ENCODE measurements at places on chromosomes 12 and 14. TPM values are rescaled to one million over a fixed set of nuclear protein-coding genes. Genes with fewer than 3 reads are reported as not detected.

DNA sequence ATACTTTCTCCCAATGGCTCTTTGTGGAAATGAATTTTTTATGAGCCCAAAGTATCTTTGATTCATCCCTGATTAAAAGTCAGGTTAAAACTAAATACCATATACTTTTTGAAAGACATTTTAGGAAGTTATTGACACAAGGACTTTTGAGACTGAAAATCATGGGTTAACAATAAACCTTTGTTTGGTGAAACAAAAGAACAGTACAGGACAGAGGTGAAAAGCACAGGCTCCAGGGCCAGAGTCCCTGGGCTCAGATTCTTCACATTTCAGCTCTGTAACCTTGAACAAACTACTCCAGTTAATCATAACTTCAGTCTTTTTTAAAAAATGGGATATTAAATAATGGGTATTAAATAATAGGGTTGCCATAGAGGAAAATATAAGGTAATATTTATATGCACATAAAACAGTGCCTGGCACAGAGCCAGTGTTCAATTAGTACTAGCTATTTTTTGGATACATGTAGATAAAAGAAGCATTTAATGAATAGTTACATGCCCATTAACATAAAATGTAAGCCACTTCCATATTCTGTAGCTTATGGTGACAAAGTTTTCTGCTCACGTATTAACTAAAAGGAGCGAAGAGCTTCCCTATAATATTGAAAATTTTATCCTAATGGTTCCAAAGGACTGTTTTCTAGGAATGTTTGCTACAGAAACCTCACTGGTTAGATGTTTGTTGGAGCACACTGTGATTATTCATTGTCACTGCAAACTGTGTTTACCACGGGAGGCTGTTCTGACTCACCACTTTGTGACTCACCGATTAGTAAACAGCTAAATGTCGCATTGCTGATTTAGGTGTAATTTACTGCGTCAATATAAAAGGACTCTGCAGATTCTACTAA lies 255.4 kb downstream of the DAD1 start:
- DNase-seq: no peak

DNA sequence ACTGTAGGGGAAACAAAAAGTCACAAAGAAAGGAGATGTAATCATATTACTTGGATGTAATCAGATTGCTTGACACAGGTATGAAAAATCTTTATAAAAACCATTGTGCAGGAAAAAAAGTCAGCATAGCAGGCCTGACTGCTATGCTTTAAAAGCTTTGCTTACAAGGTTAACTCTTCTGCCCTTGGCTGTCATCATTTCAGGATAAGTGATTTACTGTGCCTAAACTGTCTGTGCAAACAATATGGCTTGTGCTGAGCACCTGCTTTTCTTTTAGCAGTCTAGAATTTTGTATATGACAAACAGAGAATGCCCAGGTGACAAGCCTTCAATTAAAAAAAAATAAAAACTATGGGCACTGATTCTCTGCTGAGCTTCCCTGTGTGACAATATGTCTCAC lies 63.8 kb upstream of the PLEKHG7 start:
- DNase-seq: no peak

DNA sequence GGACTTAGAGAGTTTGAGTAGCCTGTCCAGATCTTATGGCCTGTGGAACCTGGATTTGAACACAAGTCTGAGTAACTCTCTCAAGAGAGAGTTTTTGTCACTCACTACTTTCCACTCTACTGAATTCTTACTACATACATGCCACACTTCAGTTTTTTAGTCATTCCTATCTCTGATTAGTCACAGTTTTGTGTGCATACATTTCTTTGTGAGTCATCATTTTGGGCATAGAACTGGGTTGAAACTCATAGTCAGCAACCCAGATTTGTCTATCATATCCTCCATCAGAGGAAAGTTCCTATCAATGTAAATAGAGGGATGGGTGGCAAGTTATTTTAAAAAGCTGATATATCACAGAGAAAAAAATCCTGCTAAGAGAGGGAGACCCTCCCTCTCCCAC lies 42.9 kb downstream of the FLRT2 start:
- no peak for DNase-seq

- DNase-seq: no peak
Observed at GRCh38 chr12:123478069-123478468, 20.1 kb downstream of the SNRNP35 start.

- peak; percentile 8 for DNase-seq
Observed at GRCh38 chr12:59839514-59839913, 243.7 kb downstream of the SLC16A7 start.

- DNase-seq: no peak
Observed at GRCh38 chr12:108457734-108458361, 57.2 kb upstream of the FICD start.

- no peak for DNase-seq
Observed at GRCh38 chr14:88823968-88824313, 510 bp upstream of the TTC8 start.

DNA sequence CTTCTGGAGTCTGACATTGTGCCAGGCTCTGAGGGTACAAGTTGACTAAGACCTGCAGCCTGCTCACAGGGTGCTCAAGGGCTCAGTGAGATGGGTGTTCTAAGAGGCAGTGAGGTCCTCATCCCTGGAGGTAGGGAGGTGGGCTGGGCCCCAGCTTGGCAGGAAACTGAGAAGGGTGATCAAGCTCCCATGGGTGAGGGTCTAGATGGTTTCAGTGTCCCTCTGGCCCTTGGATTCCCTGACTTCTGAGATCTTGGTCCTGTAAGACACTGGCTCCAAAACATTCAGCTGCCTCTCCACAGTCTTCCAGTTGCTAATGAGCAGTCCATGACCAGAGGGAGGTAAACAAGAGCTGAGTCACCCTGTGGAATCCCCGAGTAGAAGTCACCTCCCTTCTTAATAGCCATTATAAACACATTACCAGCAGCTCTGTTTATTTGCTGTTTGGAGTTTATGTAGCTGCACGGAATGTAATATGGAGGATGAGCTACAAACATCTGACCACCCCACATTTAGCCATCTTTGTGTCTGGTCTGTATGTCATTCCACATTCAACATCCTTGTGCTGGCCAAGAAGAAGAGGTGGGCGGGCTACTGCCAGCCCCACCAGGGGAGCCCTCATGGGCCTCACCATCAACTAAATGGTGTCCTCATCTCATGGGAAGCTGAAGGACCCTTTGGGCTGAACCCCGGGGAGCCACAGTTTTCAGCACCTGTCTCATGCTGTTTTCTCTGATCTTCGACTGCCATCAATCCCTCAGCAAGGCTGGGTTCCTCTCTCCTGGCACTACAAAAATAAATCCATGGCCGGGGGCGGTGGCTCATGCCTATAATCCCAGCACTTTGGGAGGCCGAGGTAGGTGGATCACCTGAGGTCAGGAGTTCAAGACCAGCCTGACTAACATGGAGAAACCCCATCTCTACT lies 37.2 kb upstream of the BDKRB2 start:
- no peak for DNase-seq

DNA sequence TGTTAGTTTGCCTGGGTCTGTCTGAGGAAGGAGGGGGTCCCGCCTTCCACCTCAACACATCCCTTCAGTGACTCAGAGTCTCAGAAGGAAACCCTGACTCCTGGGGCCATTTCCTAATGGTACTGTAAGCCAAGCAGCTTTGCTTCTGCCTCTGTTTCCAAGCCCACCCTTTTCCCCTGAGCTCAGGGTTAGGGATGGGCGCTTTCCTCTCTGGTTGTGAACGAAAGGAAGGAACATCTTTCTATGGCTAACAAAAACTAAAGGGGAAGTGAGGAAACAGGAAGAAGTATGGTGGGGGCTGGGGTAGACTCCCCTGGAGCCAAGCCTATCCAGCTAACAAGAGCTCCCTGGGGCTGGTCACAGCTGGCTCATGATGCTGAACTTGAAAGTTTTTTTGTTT lies 11.6 kb upstream of the UNC119B start:
- DNase-seq: no peak

DNA sequence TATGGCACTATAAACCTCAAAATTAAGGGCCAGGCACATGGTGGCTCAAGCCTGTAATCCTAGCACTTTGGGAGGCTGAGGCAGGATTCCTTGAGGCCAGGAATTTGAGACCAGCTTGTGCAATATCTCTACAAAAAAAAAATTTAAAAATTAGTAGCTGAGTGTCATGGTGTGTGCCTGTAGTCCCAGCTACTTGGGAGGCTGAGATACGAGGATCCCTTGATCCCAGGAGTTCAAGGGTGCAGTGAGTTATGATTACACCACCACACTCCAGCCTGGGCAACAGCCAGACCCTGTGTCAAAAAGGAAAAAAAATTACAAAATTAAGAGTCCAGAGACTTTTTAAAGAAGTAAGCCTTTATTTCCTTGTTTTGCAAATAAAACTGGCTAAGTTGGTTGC lies 1.8 kb upstream of the GCN1 start:
- no peak for DNase-seq

DNA sequence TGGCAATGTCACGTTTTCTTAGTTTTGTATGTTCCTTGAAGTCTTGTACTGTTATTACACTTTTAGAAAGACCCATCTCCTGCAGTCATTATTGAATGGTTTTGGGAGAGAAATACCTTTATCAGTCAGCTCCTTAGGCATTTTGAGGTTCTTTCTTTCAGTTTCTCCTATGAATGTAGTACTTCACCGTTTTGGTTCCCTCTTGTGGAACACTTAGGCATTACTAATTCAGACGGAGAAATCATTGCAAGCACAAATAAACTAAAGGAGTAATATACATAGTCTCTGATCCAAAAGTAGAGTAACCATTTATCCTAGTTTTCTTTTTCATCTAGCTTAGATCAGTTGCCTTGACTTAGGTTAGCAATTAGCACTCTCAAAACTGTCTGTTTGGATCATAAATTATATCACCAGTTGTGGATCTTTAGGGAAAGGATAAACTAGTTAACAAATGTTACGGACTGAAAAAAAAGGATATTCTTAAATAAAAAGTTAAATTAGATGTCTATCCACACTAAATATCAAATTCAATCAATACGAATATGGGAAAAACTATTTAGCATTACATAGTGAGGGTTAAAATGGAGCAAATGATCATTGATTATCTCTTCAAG lies 1538.3 kb upstream of the SEL1L start:
- DNase-seq: no peak

GRCh38 chr14:26965490-26965889 lies 367.7 kb upstream of the NOVA1 start:
- no peak for DNase-seq

- no peak for DNase-seq
Observed at GRCh38 chr12:116026346-116026745, 251.1 kb downstream of the MED13L start.

- DNase-seq: no peak
Observed at GRCh38 chr12:121330195-121330594, 22.0 kb downstream of the ANAPC5 start.

- no peak for DNase-seq
Observed at GRCh38 chr12:102964872-102965271, 7.4 kb downstream of the ASCL1 start.

DNA sequence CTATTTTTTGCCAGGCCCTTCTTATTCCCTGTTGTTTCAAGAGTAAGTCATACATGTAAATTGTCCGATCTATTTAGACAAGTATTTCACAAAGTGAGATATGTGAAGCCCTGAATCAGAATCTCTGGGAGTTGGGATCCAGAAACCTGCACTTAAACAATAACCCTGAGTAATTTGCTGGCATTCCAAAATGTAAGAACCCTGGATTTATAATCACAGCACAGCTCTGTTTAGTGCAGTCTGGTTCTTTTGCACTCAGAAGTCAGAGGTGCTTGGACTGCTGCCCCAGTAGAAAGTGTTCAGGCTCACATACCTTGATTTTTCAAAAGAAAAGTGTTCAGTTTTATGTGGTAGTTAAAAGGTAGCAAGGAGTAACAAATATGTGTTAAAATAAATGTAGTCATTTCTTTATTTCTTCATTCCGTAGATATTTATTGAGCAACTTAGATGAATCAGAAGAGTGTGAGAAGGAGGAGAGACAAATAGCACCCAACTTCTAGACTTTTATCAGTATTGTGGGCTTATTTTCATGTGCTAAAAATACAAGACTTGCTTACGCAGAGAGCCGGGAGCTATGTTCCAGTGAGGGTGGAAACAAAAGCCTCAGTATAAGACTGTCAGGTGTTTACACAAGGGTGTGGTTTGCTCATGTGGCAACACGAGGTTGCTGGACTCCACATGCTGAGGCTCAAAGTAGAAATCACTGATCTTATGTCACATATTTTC lies 70.1 kb downstream of the SYNE2 start:
- no peak for DNase-seq

DNA sequence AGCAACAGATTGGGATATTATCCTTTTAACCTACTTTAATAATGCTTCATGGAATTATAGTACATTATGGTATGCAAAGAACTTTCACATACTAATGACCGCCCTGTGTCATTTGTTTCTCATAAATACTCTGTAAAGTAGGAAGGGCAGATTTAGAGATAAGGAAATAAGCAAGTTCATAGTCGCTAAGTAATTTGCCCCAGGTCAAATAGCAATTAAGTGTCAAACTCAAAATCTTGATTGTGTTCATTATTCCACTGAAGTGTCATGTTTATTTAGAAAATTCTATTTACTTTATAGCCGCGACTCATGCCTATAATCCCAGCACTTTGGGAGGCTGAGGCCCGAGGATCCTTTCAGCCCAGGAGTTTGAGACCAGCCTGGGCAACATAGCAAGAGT lies 98.7 kb upstream of the ATF1 start:
- no peak for DNase-seq

DNA sequence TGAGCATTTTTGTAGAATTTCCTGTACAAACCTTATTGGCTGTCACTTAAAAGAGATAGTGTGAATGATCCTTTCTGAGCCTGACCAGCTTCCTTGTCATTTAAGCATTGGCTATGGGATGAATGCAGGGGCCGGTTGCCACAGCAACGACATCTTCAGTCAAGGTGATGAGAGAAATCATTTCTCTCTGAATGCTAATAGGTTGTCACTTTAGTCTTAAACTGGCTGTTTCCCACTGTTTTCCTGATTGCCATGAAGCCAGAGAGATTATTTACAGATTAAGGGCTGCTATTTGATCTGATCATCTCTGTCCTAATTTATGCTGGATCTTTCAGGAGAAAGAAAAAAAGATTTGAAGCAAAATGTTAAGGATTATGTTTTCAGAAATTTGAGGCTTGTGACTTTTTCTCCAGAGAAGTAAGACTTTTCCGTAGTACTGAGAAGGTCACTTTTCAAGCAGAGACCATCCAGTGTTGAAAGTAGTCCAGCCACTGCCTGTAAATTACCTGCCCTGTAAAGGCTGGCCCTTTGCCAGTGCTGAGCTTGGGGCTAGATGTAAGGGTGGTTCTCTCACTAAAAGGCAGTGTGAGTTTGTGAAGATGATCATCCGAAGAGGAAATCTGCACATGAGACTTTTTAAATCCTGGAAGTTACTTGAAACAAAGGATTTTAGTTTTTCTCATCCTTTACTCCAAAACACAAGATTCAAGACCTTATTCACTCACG lies 235.6 kb downstream of the DACT1 start:
- no peak for DNase-seq

- DNase-seq: no peak
Observed at GRCh38 chr12:989051-989450, 2.0 kb upstream of the ERC1 start.

The ZFYVE1 gene
- total RNA-seq: 17.1 TPM

The ANKRD33 gene
- total RNA-seq: 0.21 TPM

The RNASE7 gene
- not detected for total RNA-seq

The REM2 gene
- not detected for total RNA-seq

The EXOC3L4 gene
- total RNA-seq: 4.0 TPM

The FGF23 gene
- not detected for total RNA-seq

The EML1 gene
- 88.0 TPM for total RNA-seq

The CMKLR1 gene
- 20.5 TPM for total RNA-seq

The IL26 gene
- total RNA-seq: not detected

The PARP11 gene
- 12.5 TPM for total RNA-seq

The TDRD9 gene
- 8.2 TPM for total RNA-seq

The PTPRR gene
- total RNA-seq: 1.5 TPM

The C14orf39 gene
- total RNA-seq: 1.1 TPM

All from lung (tissue), 17 donors.